GM13977 (cell line): ENCODE measurements at places on chromosomes 2 and 18.
A peak's percentile ranks its signal among the peaks of the same experiment; 100 is the strongest.

- DNase-seq, result no peak
These were observed 270.7 kb downstream of the ALK start for GRCh38 chr2:29650631-29651097.

DNA sequence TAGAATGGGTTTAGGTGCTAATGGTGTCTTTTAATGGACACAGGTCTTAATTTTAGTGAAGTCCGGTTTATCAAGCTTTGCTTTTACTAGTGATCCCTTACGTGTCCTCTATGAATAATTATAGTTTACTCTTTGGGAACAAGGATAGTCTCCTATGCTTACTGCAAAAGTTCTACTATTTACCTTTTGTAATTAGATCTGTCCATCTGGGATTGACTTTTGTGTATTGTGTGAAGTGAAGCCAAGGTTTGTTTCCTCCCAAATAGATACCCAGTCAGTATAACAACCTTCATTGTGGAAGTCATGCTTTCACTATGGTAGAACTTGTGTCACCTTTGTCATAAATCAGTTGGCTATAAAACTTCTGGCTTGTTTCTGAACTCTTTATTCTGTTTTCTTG, 740.9 kb upstream of the CRIM1 start:
- DNase-seq, result no peak

- DNase-seq, result no peak
These were observed 794.4 kb upstream of the ID2 start for GRCh38 chr2:7887441-7887840.

DNA sequence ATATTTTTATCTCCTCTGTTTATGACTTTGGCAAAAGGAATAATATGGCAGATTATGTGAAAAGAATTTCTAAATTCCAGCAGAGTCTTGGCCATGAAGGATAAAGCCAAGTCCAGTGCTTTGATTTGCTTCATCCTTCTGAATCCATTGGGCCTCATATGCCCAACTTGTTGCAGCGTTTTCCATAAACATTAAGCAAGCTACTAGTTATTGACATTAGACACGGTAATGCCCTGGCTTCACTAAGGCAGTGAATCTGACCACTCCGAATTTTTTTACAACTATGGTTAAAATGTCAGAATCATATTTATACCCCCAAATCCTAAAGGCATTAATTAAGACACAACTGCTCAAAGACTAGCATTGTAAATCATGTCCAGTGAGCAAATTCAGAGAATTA, 79.8 kb downstream of the MAPRE2 start:
- no peak for DNase-seq

GRCh38 chr18:24214913-24215312, 76.1 kb downstream of the CABYR start:
- DNase-seq, result no peak

DNA sequence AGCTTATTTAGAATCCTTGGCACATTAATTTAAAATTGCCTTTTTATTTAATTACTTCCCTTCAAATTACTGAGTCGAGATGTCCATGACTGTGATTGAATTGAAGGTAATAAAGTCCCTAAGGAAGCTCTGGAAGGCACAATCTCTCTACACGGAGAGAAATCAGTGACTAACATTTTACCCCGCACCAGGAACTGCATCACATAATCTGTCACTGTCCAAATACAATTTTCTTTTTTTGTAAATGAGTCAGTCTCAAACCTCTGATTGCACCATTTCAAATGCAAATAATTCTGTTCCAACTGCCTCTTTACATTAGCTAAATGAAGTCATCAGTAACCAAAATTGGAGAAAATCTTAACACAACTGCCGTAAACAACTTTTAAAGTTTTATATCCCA, 311.9 kb downstream of the CCDC178 start:
- no peak for DNase-seq

GRCh38 chr2:190763901-190764514, 115.1 kb downstream of the NAB1 start:
- DNase-seq, result peak; percentile 52

GRCh38 chr2:203761121-203761520, 54.7 kb downstream of the CD28 start:
- no peak for DNase-seq

DNA sequence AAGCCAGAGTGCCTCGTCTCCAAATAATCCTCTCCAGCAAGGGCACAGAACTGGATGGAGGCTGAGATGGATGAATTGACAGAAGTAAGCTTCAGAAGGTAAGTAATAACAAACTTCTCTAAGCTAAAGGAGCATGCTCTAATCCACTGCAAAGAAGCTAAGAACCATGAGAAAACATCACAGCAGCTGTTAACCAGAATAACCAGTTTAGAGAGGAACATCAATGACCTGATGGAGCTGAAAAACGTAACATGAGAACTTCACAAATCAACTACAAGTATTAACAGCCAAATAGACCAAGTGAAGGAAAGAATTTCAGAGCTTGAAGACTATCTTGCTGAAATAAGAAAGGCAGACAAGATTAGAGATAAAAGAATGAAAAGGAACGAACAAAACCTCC, 32.3 kb downstream of the WDPCP start:
- no peak for DNase-seq

DNA sequence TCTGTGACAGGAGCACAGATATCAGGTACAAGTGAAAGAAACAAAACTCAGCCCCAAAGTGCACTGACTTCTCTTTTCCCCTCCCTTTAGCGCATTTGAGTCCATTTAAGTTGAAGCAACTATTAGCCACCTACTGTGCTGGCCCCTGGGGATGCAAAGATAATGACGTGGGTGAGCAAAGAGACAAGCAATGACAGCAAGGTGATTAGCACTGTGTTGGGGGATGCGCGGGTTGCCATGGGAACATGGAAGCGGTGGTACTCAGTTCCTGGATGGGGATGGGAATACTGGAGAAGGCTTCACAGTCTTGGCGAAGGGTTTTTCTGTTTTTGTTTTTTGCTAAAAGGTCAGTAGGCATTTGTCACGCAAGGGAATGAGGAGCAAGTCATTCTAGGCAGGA, 205.8 kb downstream of the LDLRAD4 start:
- no peak for DNase-seq

DNA sequence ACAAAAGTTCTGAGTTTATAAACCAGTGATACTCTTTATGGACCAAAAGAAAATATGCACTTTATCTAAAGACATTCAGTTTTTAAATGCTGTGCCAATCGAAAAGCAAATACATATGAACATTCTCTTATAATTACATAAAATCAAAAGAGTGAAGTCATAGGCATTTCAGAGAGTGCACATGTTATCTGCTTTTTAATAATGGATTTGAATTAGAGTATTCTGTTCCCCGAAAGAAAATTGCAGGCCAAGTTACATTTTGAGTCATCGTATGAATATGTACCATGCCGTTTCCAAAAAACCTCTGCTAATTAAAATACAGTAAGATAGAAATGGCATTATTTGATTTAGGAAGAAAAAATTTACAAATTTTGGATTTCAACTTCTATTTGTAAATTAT, 565.7 kb downstream of the ZEB2 start:
- no peak for DNase-seq

- no peak for DNase-seq
These were observed 400.3 kb upstream of the SMIM21 start for GRCh38 chr18:75827751-75828287.

DNA sequence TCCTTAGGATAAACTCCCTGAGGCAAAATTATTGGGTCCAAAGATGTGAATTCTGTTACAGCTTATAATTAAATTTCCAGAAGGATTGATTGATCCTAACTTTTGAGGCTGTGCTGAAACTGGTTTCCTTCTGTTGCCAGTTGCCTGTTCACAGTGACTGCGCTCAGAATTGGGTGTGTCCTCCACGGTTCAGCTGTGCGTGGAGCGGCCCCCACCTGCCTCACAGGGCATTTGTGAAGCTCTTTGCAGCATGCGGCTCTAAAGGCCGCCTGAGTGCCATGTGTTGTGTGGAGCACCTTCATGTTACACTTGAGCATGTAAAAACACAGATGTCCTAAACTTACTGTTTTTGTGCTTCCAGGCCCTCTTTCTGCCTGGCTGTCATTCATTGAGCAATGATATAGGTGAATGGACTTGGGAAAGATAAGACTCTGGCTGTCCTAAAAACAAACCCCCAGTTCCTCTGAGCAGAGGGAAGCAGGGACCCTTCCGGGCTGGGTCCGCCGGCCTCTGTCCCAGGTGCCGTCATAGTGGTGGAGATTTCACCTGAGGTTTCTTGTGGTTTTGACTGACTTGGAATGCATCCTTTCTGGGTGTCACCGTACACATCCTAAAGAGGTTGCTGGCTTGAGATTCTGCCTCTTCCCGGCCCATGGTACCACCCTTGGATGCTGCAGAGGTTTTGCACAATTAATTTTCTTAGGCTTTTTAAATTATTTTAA, 173.6 kb downstream of the LDLRAD4 start:
- DNase-seq, result no peak

DNA sequence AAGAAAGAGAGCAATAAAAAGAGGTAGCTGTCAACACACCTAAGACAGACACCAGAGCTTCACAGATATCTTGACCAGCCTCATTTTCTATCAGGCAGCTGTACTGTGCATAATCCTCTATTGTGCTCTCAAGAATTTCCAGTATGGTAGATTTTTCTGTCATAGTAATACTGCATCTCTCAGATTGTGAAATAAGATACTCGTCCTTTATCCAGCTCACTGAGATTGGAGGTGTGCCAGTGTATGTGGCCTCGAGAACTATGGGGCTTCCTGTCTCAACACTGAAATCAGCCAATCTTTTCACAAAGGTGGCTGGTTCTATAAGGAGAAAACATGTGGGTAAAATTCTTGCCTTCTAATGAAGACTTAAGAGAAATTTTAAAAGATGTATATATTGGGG, 88.9 kb downstream of the TTN start:
- DNase-seq, result no peak

DNA sequence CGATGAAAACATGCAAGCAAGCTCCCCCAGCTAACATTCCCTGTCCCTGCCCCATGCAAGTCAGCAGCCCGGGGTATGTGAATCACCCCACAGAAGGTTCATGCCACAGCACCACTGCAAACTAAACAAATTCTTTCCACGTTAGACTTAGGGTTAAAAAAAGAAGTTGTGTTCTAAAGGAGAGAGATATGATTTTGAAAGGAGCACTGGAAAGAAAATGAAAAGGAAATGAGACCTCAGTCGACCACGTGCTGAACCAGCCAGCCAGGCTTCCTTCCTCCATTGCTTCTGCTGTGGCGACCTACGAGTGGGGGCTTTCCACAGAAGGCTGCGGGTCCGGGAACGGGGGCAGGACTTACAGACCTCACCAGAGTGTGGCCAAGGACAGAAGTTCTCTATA, 52.0 kb downstream of the ARL4C start:
- DNase-seq, result peak; percentile 28

GRCh38 chr2:212958757-212959295, 192.6 kb downstream of the IKZF2 start:
- no peak for DNase-seq

GRCh38 chr2:40528564-40528963, 76.7 kb upstream of the SLC8A1 start:
- no peak for DNase-seq

- no peak for DNase-seq
These were observed 166.3 kb downstream of the GBX2 start for GRCh38 chr2:236001854-236002253.

DNA sequence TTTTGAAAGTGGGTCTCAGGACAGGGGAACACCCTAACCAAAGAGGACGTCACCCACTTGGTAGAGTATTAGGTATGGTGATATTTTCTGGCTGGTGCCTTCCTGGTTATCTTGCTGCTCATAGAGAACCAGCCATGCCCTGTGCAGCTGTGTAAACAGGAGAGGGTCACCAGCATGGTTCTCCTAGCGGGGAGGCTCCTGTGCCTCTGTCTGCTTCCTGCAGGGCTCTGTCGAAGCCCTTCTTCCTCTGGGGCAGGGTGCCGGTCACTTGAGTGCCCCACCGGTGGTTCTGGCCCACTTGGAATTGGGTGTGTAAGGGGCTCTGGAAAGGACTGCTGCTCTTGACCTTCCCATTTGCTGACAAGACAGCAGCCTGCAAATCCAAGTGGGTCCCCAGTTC, 131.6 kb upstream of the MSH6 start:
- DNase-seq, result no peak

DNA sequence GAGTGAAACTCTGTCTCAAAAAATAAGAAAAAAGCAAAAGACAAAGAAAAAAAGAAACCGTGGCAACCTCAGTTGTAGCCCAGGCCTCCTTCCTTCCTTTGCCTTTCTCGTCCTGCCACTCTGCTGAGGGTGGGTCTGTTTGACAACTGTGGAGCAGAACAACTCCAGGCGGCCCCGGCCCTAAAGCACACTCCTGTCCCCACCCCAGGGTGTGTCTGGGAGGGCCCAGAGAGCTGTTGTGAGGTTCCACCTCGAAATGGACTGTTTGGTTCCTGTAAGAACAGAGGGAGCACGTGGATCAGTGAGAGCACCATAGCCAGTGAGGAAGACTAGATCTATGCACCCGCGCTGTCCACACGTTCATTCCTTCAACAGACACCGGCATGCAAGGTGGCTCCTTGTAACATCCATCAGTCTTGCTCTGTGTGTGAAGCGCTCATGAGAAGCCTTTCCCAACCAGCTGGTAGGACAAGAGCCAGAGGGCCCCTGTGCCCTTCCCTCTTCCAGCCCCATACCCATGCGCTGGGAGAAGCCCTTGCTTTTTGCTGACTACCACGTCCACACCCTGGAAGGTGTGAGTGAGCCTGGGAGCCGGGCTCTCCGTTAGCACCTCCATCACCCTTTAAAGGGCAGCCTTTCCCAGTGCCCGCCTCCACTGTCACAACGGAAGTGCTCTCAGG, 61.6 kb downstream of the SOWAHC start:
- no peak for DNase-seq

- peak; percentile 76 for DNase-seq
These were observed 59.0 kb upstream of the LDLRAD4 start for GRCh38 chr18:13159579-13159978.

GRCh38 chr2:73987109-73987947, 2.6 kb downstream of the TET3 start:
- DNase-seq, result no peak

GRCh38 chr18:49009661-49010060, 58.9 kb upstream of the SMAD7 start:
- DNase-seq, result no peak

GRCh38 chr2:106695919-106696318, 190.0 kb downstream of the ST6GAL2 start:
- DNase-seq, result no peak

DNA sequence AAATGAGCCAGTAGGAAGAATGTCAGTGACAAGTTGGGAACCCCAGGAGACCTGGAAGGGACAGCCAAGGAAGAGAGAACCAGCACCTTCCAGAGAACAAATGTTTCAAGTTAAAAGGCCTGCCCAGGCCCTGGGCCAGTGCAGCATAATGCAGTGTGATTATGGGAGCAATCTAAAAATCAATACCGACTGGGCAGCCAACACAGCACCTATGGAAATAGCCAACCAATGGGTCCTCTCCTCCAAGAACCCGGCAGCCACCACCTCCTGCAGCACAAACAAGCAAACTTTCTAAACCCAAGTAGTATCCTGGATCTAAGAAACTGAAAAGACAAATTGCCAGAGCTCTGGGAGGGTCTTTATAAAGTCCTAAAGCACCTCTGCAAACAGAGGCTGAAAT, 71.7 kb downstream of the CLHC1 start:
- no peak for DNase-seq
